Activated CD8-positive, alpha-beta T cell treated with anti-CD3 and anti-CD28 coated beads, Interleukin-2, amount 10 ng/mL, durations not matched to agents 7 days and 5 days (primary cell): ENCODE measurements at places on chromosomes 13 and 19. TPM values are rescaled to one million over a fixed set of nuclear protein-coding genes. Genes with fewer than 3 reads are reported as not detected.

Gene FLT3LG
- 280 TPM for total RNA-seq

GRCh38 chr13:36917311-36917710 lies 2.7 kb downstream of the SMAD9 start:
- no peak overlapping the region for H3K27ac ChIP-seq
- peaks cover 8% of the 10 kb centered on the region for H3K4me1 ChIP-seq
- no peak overlapping the region for H3K4me3 ChIP-seq

- H3K27ac ChIP-seq, result no peak overlapping the region
- H3K4me3 ChIP-seq, result no peak overlapping the region
- no peaks in the 10 kb centered on the region for H3K27me3 ChIP-seq
- peaks cover 11% of the 10 kb centered on the region for H3K36me3 ChIP-seq
- DNase-seq, result no peak
Measured at GRCh38 chr13:41742917-41743552, 217.9 kb downstream of the VWA8 start.

- H3K4me1 ChIP-seq, result peaks cover 61% of the 10 kb centered on the region
- peaks cover 27% of the 10 kb centered on the region for H3K36me3 ChIP-seq
- peaks cover 2% of the 10 kb centered on the region for H3K27me3 ChIP-seq
- no peak for DNase-seq
- peak overlapping the region; percentile 98 for H3K4me3 ChIP-seq
Measured at GRCh38 chr19:54160854-54161253, 1.3 kb upstream of the LENG1 start.

DNA sequence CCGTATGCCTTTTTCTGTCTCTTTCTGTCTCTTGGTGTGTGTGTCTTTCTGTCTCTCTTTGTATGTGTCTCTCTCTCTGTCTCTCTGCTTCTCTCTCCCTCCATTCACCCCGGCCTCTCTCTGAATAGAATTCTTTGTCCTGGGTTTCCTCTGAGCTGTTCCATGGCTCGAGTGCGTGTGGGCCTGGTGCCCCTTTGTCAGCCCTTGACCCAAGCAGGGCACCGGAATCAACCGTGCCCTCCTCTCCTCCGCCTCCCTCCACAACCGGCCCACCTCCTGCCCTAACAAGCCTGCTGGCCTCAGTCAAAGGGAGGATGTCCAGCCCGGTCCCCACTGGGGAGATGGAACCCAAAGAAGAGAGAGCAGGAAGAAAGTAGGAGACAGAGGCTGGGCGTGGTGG lies 3.2 kb downstream of the AXL start:
- no peaks in the 10 kb centered on the region for H3K36me3 ChIP-seq
- DNase-seq, result no peak
- peaks cover 12% of the 10 kb centered on the region for H3K4me1 ChIP-seq
